Dermis blood vessel endothelial cell (primary cell): ENCODE measurements at places on chromosomes 2 and 18. TPM values are rescaled to one million over a fixed set of nuclear protein-coding genes. Genes with fewer than 3 reads are reported as not detected.

GRCh38 chr2:217105733-217106649 lies 246.1 kb upstream of the TNP1 start:
- peak; percentile 48 for DNase-seq

DNA sequence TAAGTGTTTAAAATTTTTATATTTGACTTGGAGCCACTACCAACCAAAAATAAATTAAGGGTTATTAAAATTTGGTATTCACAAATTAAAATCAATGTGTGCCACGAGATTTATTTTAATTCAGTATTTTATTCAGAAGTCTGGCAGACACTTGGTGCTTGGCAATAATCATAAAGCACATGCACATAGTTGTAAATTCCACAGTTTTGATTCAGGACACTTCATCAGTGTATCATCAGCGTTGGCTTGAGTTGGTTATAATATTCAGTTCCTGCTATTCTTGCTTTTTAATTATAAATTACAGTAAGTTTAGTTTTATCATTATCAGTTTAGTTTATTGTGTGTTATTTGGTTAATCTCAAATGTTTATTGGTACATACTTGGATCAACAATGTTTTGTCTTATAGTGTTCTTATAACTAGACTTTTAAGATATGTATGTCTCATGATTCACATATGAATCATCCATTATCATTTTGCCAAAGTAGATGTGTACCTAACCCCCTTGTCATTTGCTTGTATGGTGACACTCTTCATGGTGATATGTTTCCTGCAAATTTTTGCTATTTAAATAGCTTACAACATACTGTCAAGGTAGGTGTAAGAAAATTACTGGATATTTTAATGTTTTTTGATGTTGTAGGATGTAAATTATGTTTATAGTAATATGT lies 237.9 kb downstream of the BABAM2 start:
- DNase-seq, result no peak

DNA sequence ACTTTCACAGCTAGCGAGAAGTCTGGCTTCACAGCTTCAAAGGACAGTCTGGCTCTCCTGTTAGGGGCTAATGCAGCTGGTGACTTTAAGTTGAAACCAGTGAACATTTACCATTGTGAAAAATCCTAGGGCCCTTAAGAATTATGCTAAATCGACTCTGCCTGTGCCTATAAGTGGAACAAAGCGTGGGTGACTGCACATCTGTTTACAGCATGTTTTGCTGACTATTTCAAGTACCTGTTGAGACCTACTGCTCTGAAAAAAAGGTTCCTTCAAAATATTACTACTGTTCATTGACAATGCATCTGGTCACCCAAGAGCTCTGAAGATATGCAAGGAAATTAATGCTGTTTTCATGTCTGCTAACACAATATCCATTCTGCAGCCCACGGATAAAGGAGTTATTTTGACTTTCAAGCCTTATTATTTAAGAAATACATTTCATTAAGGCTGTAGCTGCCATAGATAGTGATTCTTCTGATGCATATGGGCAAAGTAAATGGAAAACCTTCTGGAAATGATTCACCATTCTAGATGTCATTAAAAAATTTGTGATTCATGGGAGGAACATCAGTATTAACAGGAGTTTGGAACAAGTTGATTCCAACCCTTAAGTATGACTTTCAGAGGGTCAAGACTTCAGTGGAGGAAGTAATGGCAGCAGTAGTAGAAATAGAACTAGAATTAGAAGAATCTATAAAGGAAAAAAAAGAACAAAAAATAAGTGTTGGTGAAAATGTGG lies 48.9 kb downstream of the POLR1A start:
- no peak for DNase-seq

DNA sequence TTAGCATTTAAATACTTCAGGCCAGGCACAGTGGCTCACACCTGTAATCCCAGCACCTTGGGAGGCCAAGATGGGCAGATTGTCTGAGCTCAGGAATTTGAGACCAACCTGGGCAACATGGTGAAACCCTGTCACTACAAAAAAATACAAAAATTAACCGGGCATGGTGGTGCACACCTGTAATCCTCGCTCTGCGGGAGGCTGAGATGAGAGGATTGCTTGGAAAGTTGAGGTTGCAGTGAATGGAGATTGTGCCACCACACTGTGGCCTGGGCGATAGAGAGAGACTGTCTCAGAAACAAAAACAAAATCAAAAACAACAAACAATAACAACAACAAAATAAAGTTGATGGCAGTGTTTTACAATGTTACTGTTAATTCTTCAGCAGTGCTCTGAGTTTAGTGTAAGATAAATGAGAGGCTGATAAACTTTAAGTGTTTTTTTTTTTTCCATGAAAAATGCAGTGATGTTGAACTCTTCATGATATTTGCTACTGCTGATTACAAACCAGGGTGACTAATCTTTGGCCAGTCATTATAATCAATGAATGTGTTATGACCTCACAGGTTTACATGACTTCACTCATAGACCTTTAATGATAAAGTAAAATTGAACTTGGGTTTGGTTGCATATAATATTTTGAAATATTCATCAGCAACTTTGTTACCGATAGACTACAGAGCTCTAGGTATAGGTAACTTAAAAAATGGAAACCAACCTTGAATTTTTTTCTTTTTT lies 2.5 kb downstream of the ITGAV start:
- DNase-seq, result peak; percentile 48

GRCh38 chr2:200369886-200370285 lies 63.4 kb downstream of the SPATS2L start:
- no peak for DNase-seq

DNA sequence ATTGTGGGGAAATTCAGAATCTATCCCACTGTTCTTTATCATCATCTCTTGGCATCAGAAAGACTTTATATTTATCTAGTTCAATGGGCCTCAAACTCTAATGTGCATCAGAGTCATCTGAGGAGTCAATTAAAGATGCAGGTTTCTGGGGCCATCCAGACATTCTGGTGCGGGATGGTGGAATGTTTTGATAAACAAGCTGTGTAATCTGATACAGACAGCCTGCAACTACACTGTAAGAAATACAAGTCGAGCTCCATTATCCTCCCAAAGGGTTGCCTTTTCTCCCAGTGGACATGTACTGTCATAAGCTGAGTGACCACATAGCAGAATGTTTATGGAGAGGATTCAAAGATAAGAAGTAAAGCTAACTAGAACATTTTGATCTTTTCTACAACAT lies 515.3 kb upstream of the DCC start:
- no peak for DNase-seq

DNA sequence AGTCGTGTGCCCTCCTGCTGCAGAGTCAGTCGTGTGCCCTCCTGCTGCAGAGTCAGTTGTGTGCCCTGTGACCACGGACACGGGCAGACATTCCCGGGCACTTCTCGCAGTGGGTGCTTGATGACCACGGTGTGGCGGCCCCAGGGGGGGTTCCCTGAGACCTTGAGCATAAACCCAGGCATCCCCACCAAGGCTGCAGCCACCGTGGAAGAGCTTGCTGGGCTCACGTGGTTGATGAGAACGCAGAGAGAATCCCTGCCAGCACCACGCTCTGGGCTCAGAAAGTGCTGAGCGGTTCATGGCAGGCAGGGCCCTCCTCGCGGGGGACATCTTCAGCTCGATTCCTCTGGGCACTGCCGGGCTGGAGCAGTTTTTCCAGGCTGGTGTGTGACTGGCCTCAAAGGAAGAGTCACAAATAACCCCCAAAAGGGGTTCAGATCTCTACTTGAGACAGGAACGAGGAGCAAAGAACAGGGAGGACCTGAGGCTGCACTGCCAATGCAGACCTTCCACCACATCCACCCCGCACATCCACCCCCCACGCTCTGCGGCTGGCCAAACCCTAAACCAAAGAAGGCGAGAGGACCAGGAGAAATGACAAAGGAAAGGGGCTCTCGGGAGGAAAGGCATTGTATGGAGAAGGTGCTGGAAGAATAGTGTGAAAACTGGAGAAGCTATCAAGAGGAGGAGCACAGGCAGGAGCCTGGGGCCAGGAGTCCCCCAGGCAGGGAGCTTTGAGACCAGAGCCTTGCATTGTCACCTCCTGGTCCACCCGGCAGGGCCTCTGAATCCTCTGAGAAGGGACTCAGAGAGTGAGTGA lies 8.4 kb upstream of the PER2 start:
- DNase-seq, result no peak

- DNase-seq, result peak; percentile 32
Observed at GRCh38 chr2:24871852-24872333, 48.1 kb downstream of the ADCY3 start.

Gene CD8A
- total RNA-seq, result 0.05 TPM in 1 of 2 replicates, not detected in the other

Gene ANKRD30BL
- not detected in 2 replicates for total RNA-seq
